ENCODE measurements at places on chromosomes 11 and 22.

GRCh38 chr11:25775603-25776002 is 556.3 kb upstream of the ANO3 start:
- DNase-seq: no peak

GRCh38 chr22:44983878-44984482 is 25.8 kb downstream of the PHF21B start:
- no peak for DNase-seq

GRCh38 chr22:44489026-44489425 is 9.0 kb downstream of the RTL6 start:
- DNase-seq: no peak

DNA sequence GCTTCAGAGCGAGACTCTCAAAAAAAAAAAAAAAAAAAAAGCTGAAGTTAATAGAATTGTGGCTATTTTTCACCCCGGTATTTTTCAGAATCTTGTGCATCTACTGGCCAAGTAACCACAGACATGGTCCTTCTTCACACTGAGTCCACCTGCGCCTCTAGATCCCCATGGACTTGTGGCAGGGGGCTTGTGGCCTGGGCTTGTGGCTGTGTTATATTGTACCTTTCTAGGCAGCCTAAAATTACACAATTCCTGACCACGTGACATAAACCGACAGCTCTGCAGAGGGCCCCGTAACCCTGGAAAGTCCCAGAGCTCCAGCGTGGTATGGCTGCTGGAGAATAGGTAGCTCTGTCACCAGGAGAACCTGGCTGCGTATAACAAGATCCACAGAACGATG is 10.9 kb upstream of the NAALADL1 start:
- DNase-seq: no peak

- peak; percentile 13 for DNase-seq
Measured at GRCh38 chr11:114678125-114679036, at the start of gene NXPE2. Gene NXPE2, plus strand, starts transcription at chr11:114678527. Its CDS starts 49 bp downstream, at chr11:114678576.

DNA sequence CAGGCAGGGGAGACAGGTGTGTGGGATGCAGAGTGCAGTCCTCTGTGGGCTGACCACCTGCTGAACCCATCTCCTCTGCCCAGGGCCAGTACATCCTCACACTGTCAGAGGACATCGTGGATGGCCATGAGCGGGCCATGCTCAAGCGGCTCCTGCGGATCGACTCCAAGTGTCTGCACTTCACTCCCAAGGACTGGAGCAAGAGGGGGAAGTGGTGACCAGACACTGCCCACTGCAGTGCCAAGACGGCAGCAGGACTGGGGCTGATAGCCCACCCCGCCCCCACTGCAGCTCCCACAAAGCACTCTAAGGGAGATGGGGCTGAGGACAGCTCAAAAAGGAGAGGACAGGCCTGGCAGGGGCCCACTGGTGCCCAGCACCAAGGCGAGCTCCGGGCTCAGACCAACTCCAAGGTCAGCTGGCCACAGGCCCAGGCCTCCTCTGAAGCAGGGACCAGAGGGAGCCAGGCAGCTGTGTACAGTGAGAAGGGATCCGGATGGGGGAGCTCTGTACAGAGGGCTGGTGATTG is 1.6 kb downstream of the RNASEH2C start:
- no peak for DNase-seq

DNA sequence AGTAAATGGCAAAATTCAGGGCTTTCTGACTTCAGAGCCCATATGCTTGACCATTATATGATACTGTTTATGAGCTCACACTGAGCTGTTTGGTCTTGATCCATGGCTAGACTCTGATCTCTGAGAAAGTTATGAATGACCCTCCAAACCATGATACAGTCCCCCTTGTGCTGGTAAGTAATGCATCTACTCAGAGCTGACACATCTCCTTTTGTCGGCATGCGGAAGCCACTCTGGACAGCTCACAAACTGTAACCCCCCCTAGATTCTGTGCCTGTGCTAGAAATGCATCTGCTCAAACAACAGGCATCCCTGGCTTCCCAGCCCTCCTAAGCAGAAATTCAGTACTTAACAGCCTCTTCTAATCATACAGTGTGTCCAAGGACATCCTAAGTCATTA is 150.8 kb upstream of the RAG2 start:
- no peak for DNase-seq

GRCh38 chr22:46068593-46069491 is 81.5 kb upstream of the PPARA start:
- no peak for DNase-seq

- no peak for DNase-seq
Measured at GRCh38 chr11:95715777-95716241, 73.8 kb downstream of the FAM76B start.

- DNase-seq: no peak
Measured at GRCh38 chr11:77046060-77046501, 11.9 kb downstream of the B3GNT6 start.

DNA sequence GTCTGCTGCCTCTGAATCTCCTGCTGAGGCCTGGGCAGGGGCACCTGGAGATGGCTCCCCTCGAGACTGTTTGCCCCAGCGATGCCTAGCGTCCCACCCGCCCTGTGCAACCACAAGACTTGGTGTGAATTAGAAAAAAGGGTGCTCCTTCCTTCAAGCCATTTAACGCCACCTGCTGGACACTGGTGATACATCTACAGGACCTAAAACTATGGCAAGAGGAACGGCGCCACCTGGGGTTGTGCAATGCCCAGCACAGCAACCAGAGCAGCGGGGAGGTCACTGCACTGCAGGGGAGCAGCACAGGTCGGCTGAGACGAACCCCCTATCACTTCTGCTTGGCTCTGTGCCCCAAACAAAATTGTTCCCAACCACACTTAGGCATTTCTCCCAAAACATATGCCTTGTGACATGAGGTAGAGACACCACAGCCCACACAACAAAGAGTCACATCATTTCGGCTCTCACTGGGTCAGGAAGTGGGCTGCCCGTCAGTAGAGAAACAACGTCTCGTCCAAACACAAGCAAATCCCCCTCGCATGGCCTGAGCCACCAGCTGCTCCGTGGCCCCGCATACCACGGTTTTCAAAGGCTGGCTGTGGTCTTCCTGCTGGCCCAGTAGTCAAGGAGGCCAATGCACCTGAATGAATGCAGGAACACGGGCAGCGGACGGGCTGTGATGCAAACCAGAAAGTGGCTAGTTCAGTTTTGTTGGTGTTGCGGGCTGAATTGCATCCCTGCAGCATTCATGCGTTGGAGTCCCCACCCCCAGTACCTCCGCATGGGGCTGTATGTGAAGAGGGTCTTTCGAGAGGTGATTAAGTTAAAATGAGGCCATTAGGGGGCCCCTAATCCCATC is 171.9 kb downstream of the SHANK2 start:
- peak; percentile 1 for DNase-seq

DNA sequence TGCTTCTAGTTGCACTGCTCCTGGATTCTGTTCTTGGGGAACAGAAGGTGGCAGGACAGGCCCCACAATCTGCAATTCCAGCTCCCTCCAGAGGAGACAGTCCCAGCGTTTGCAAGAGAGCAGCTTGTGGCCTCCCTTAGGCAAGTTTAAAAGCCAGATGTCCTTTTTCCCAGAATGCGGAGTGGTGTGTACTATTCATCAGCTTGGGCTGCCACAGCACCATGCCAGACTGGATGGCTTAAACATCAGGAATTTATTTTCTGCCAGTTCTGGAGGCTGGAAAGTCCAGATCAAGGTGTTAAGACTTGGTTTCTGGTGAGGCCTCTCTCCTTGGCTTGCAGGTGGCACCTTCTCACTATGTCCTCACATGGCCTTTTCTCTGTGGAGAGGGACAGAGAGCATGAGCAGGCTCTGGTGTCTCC is 11.7 kb downstream of the MIAT start:
- DNase-seq: no peak

GRCh38 chr11:60183591-60184205 is 815 bp upstream of the MS4A6A start:
- DNase-seq: no peak

GRCh38 chr11:120744016-120744994 is 232.8 kb downstream of the GRIK4 start:
- DNase-seq: no peak

DNA sequence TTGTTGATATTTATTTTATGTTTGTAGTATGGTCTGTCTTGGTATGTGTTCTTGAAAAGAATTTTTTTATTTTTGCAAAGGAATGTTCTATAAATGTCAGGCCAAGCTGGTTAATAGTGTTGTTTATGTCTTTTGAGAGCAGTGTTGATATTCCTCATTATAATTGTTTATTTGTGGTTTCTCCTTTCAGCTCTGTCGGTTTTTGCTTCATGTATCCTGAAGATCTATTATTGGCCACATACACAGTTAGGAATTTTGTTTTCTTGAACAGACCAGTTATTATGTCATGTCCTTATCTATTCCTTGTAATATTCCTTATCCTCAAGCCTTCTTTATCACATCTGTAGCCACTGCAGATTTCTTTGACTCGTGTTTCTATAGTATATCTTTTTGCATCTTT is 56.5 kb downstream of the PDHX start:
- peak; percentile 49 for DNase-seq

DNA sequence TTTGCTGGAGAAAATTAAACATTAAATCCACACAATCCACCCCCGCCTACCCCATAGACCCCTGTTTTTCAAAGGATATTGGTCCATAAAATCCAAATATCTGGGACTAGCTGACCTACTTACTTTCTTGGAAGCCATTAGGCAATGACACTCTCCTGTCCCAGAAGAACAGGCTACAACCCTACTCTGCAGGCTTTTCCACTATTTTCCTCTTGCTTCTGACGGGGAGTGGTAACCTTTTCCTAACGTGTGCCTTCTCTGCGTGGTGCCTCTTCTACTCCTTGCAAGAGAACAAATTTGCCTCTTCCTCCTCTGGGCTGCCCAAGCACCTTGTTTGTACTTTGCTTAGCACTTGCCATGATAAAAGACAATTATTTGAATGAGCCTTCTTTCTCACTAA is 51.6 kb downstream of the UBASH3B start:
- DNase-seq: no peak

- no peak for DNase-seq
Measured at GRCh38 chr11:43467958-43468357, 109.2 kb downstream of the TTC17 start.

DNA sequence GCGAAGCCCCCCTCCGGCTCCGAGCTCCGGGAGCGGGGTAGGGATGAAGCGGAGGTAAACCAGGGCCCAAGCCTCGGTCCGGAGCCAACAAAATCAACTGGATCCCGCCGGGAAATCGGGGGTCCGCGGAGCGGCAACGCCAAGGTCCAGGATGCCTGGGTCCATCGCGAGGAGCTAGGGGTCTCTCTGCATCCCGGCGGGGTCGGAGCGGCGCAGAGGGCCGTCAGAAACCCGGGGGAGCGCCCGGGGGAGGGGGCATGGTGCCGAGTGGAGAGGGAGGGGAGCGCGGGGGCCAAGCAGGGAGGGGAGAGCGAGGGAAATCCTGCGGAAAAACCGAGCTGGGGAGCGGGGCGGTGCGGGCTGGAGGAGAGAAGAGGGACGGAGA is 51.8 kb downstream of the SLC22A12 start:
- DNase-seq: no peak

DNA sequence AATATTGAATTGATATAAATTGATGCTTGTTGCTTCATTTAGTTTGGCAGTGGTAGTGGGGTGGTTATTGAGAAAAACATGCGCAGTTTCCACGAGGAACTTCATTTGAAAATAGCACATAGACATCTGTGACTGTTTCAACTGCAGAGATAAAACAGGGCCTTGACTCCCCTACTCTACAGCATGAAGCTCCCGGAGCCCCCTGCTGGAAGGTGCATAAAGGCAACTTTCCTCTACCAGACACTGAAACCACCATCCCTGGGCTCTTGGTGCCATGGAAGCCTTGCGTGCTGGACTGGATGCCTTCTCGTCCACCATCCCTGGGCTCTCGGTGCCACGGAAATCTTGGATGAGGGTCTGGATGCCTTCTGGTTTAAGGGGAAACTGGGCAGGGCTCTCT is 195.9 kb downstream of the CSNK2A3 start:
- no peak for DNase-seq

DNA sequence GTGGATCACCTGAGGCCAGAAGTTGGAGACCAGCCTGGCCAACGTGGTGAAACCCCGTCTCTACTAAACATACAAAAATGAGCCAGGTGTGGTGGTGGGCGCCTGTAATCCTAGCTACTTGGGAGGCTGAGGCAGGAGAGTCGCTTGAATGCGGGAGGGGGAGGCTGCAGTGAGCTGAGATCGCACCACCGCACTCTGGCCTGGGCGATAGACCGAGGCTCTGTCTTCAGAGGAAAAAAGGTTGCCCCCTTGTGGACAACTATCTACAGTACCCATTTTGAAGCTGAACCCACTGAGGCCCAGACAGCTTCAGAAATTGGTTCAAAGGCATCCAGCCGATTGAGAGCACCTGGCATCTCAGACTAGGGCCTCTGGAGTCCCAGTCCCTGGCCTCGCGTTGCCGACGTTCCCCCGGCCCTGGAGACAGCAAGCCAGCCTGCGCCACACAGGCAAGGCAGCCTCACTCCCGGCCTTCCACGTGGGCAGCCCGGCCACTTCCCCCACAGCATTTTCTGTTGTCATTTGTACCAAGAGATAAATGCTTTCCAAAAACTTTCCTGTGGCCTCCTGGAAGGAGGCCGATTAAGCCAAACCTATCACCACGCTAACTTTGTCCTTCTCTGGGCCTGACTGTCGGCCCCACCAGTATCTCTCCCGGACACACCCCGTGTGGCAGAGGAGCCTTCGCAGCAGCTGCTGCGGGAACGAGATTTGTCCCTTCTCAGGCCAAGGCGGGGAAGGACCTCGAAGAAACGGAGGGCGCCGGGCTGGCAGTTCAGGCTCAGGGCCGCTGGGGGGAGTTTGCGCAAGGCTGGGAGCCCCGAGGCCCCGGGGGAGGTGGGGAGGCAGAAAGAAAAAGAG is 82.8 kb downstream of the FLI1 start:
- no peak for DNase-seq

GRCh38 chr22:42764895-42765363 is 44.3 kb upstream of the A4GALT start:
- no peak for DNase-seq

DNA sequence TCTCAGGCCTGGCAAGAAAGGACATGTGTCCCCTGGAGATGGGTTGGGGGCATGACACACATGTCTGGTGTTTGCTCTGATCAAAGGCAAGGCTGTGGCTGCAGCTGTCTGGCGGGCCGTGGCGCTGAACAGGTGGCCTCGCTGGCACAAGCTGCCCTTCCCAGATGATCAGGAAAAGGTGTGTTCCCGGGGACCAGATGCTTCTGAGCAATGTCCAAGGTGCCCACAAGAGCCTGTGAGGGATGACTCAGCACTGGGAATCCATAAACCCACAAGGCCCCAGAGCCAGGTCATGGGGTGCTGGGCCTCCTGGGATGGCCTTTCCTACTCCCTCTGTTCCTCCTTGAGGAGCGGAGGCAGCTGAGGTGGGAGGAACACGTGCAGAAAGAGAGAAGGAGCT is 9.7 kb upstream of the LRP5 start:
- no peak for DNase-seq

- DNase-seq: no peak
Measured at GRCh38 chr22:38798496-38798895, 4.6 kb upstream of the DNAL4 start.
